ENCODE measurements at places on chromosomes 1 and 21.

GRCh38 chr1:61247051-61247825 is 164.9 kb downstream of the NFIA start:
- DNase-seq: no peak

DNA sequence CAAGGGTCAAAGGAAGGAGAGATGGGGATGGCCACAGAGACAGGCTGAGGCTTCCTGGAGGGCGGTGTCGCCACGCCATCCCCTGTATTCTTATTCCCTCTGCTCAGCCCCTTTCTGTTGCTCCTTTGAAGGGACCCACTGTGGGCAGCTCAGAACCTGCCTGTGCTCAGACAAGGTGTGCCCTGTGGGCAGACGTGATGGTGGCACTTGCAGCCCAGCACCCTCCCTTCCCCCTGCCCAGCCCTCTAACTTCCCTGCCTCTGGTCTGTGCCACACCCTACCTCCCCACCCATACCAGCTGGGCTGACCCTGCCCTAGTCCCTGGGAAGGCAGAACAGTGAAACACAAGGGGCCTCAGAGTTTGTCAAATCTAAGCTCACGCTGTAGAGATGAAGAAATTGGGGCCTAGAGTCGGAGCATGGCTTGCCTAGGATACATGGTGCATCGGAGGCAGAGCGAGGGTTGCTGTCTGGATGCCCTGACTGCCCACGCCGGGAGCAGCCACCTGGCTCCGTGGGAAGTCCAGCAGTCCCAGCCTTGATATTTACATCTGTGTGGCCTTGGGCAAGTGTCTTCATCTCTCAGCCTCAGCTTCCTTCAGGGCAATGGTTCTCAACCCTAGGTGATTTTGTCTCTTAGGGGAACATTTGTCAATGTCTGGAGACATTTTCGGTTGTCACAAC is 68.6 kb upstream of the RUNX3 start:
- DNase-seq: no peak

- no peak for DNase-seq
These were observed 26.2 kb downstream of the ATP8B2 start for GRCh38 chr1:154351363-154352068.

GRCh38 chr1:204924013-204924759 is 53.5 kb downstream of the NFASC start:
- DNase-seq: no peak

DNA sequence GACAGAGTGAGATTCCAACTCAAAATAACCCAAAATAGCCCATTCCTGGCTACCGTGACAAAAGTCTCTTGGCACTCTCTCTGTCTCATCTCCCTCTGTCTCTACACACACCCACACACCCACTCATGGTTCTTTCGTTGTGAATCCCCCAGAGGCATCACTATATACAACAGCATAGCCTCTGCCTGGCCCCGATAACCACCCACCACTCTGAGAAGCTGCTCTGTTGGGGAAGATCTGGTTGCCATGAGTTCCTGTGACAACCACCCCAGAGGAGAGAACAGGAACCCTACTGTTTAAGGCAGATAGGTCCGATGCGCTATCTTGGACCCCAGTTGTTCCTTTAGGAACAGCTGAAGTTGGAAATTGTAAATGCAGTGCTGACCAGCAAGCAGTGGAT is 70.4 kb upstream of the LYST start:
- DNase-seq: no peak

DNA sequence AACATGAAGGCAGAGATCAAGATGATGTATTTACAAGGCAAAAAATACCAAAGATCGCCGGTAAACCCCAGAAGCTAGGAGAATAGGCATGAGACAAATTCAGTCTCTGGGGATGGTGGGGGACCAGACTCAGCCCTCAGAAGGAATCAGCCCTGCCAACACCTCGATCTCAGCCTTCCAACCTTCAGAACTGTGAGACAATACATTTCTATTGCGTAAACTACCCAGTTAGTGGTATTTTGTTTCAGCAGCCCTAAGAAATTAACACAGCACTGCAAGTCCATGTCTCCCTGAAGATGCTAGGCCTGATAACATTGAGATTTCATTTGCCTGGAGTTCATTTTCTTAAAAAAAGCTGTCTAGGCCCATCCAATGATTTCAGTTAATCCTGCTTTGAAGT is 622.5 kb downstream of the PTPRC start:
- DNase-seq: no peak
